ENCODE measurements at places on chromosomes 4 and X.

- no peak for DNase-seq
Observed at GRCh38 chr4:186485561-186486062, 69.8 kb downstream of the MTNR1A start.

DNA sequence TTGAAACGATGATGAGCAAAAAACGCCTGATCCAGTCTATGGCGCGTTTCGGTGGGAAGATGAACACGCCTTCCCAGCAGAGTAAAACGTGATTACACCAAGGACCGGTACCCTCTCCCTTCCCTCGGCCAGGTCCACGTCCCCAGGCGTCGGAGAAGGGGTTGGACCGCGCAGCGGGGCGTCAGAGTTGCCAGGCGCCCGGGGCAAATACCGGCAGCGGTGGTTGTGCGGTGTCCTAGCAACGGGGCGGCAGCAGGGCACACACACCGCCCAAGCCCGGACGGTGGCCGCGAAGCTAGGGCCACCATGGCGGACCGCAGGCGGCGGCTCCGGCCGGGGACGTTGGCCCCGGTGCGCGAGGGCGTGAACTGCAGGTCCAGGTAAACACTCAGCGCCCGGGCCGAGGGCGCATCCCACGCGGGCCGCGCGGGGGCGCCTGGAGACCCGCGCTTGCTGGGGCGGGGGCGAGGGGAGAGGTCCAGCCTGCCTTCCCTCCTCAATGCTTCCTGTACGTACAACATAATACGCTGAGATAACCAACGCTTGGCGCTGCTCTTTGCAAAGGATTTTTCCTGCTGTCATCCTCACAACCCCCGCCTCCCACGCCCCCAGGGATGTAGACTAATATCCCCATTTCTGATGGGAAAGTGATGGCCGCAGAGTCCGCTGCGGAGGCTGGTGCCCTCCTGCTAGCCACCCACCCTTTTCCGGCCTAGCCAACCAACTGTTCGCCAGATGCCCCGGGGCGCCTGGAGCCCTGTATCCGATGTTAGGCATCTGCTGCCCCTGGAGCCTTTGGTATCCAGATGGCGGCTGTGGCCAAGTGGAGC is at the start of gene FAM47E:
TSS of gene FAM47E (plus strand) at position 281 of the 830 bp plus-strand sequence. CDS start at position 307, 26 bp downstream.
- DNase-seq, result peak; percentile 34

DNA sequence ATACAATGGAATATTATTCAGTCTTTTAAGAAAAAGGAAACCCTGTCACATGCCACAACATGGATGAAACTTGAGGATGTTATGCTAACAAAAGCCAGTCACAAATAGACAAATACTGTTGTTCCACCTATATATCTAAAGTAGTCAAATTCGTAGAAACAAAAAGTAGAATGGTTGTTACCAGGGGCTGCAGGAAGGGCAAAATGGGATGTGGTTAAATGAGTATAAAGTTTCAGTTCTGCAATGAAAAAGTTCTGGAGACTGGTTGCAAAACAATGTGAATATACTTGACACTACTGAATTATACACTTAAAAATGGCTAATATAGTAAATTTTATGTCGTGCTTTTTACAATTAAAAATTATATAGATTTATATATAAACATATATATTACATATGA is 12.2 kb downstream of the SPOCK3 start:
- no peak for DNase-seq

GRCh38 chr4:38310446-38311043 is 350.3 kb downstream of the PTTG2 start:
- peak; percentile 56 for DNase-seq

DNA sequence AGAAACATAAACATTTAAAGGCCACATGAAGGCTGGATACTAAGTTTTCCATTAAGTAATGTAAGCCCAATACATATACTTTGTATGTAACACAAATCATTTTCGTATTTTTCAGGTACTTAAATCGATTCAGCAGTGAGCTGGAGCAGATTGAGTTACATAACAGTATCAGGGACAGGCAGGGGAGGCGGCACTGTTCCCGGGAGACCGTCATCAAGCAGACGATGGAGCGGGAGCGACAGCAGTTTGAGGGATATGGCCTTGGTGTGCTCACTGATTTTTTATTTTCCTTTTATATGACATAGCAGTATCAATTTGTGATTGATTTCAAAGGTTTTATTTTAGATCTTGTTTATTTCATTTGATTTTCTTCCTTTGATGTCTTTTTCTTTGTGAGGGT is 20.7 kb downstream of the TMA16 start:
- no peak for DNase-seq

- no peak for DNase-seq
Observed at GRCh38 chr4:48602763-48603162, 112.7 kb downstream of the ZAR1 start.

DNA sequence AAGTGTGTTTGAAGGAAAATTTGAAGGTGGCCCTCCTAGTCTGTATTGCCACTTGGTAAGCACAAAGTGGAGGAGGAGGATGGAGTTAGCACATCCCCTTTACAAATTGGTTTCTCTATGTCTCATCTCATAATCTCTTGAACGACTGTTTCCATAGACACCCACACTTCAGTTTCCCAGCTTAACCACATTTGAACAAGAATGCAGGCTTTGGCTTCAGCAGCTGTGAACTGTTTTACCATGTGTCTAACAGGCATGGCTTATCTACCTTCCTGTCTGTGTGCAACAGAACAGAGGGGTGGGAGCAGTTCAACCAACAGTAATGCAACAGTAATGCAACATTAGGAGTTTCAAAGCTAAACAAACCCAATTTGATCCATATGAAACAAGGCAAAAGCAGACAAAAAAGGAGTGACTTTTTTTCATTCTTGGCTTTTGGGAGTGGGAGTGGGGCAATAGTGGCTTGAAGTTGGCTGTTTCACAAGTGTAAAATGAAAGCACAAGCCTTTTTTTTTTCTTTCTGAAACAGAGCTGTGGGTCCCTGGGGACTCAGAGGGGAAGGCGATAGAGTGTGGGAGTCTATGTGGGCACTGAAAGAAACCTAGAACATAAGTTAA is 108.0 kb downstream of the ITM2A start:
- peak; percentile 45 for DNase-seq

- peak; percentile 54 for DNase-seq
Observed at GRCh38 chrX:118528071-118528737, 32.6 kb downstream of the DOCK11 start.

DNA sequence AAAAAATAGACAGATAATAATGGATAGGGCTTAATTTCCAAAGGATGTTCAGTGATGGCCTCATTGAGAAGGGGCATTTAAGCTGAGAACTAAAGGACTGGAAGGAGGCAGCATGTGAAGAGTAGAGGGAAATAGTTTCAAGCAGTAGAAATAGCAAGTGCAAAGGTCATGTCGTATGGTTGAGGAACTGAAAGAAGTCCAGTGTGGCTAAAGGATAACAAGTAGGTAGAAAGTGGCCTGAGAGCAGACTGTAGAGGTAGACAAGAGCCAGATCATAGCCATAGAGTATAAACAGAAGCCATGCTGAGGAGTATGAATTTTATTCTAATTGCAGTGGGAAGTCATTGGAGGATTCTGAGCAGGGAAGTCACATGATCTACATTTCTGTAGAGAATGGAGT is 72.3 kb downstream of the GRIA3 start:
- no peak for DNase-seq

DNA sequence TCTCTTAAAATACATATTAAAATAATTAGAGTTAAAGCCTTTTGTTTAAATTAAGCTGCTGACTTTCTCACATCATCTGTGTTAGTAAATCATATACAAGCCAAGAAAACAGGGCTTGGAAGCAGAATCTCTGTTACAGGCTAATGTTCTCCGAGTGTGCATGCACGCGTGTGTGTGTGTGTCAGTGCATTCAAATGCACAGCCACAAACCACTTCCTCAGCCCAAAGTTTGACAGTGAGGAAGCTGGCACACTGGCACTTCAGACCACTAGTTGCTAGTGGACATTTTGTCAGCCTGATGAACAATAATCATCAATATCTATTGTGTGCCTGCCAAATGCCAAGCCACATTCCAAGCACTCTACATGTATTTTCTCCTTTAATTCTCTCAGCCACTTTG is 5.6 kb downstream of the MAOB start:
- DNase-seq, result no peak

DNA sequence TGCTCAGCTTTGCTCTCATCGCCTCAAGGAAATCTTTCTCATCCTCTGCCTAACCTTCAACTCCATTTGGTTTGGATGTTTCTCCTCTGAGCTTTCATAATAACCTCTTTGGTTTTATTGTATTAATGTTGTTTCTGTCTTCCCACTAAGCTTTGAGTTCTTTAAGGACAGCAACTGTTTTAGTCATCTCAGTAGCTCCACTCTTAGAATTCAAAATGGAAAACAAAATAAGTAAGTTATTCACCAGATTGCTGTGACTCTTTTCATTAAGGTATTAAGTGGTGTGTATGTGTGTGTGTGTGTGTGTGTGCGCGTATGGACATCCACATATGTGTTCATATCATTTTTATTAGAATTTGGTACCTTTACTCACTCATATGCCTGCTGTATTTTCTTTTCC is 279.2 kb upstream of the BOD1L1 start:
- DNase-seq, result no peak

DNA sequence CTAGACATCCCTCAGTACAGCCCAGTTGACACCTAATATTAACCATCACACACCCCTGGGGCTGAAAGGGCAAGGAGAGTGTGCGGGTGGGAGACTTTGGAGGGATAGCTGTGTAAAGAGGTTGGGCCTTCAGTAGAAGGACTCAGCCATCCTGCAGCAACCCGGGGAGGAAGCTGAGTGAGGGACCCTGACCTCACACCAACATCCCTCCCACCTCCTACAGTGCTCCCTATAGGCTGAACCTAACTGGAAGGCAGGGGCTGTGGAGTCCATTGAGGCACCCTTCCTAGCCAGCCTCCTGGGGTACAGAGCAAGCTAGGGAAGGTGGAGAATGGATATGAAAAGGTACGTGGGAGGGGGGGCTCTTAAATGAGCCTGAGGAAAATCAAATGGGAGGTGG is 276.3 kb downstream of the PTTG2 start:
- DNase-seq, result no peak

- no peak for DNase-seq
Observed at GRCh38 chr4:133808151-133808550, 393.4 kb downstream of the PABPC4L start.

- peak; percentile 20 for DNase-seq
Observed at GRCh38 chr4:183099537-183100297, 660 bp downstream of the WWC2 start.

DNA sequence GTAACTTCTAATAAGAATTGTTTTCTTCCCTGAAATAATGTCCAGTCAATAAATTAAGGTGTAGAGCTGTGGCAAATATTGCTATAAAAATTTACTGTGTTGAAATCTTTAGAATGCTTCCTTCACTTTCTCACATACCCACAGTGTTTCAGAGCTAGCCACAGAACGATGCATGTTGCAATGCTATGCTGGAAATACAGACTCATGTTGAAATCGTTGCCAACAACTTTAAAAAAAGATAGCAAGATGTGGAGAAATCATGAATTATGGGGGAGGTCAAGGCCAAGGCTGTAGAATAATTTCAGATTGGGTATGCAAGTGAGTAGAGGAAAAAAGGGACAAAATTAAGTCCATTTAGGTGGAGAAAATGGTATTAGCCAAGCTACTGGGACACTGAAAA is 204.8 kb downstream of the VEGFC start:
- no peak for DNase-seq

DNA sequence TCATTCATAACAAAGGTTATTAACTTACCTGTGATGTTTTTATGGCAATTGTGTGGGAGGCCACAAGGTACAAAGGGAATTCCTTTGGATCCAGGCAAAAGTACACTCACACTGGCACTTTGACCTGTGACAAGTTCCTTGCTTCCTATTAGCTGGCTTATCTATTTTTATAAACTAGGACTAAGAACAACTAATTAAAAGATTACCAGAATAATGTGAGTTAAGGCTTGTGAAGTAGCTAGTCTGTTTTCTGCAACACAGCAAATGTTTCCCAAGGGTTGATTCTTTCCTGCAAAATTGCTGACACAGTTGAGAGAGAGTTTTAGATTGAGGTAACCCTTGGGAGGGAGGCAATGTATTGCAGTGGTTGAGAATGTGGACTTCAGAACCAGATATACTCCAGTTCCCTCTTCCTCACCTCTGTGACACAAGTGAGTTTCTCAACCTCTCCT is 107.9 kb downstream of the CPEB2 start:
- DNase-seq, result no peak

DNA sequence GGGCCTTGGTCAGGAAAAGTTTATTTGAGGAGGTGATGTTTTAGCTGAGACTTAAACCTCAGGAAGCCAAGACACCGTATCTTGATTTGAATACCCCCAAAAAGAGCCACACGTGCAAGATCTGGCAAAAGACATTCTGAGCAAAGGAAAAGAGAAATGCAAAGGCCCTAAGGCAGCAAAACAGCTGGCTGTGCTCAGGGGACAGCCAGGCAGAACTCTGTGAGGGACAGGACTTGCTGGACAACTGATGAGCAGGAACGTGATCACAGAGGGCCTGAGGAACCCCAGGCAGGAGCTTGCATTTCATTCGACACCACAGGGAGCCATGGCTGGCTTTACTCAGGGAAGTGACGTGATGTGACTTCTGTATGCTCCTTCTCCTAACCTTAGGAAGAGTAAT is 56.0 kb downstream of the OCRL start:
- no peak for DNase-seq

GRCh38 chr4:70269674-70270073 is 27.3 kb downstream of the CSN3 start:
- no peak for DNase-seq

- no peak for DNase-seq
Observed at GRCh38 chr4:80803337-80803736, 227.2 kb upstream of the BMP3 start.

DNA sequence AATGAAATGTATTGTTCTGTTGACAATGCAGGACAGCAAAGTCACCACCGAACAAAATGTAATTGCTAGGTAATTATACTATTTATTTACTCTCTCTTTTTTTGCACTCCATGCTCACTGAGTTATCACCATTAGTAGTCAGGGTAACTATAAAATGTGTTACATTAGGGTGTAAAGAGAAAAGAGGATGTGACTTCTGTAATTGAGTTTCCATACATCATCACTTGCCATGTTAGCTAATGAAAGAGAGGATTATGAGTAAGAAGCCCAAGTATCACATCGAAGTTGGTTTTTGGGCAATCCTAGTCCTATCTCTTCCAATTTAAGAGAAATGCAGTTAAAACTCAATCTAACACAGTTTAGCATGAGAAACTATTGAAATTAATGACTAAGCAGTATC is 7.6 kb downstream of the ZXDA start:
- no peak for DNase-seq

GRCh38 chr4:106951891-106952290 is 84.2 kb downstream of the DKK2 start:
- no peak for DNase-seq

- no peak for DNase-seq
Observed at GRCh38 chr4:110172972-110173371, 25.4 kb downstream of the ELOVL6 start.

DNA sequence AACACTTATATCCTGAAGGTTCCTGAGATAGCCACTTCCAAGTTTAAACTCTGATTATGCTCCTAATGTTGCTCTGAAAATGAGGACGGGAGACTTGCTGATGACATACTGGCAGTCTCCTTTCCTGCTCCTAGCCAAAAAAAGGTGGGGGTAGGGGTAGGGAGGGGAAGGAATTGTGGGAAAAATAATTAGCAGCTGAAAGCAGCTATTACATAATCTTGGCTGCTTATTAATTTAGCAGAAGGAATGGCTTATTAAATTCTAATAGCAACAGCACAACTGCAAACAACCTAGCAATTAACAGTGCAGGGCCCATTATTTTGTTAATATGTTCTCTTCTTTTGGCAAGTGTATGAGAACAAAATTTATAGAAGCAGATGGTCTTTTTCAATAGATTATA is 2.0 kb upstream of the AP1S2 start:
- DNase-seq, result no peak

- no peak for DNase-seq
Observed at GRCh38 chr4:75484190-75484589, 30.0 kb downstream of the RCHY1 start.
